T-helper 22 cell (primary cell): ENCODE measurements at places on chromosomes 2 and 18.

- DNase-seq: no peak
These were observed 233.4 kb downstream of the SOX11 start for GRCh38 chr2:5925604-5926003.

DNA sequence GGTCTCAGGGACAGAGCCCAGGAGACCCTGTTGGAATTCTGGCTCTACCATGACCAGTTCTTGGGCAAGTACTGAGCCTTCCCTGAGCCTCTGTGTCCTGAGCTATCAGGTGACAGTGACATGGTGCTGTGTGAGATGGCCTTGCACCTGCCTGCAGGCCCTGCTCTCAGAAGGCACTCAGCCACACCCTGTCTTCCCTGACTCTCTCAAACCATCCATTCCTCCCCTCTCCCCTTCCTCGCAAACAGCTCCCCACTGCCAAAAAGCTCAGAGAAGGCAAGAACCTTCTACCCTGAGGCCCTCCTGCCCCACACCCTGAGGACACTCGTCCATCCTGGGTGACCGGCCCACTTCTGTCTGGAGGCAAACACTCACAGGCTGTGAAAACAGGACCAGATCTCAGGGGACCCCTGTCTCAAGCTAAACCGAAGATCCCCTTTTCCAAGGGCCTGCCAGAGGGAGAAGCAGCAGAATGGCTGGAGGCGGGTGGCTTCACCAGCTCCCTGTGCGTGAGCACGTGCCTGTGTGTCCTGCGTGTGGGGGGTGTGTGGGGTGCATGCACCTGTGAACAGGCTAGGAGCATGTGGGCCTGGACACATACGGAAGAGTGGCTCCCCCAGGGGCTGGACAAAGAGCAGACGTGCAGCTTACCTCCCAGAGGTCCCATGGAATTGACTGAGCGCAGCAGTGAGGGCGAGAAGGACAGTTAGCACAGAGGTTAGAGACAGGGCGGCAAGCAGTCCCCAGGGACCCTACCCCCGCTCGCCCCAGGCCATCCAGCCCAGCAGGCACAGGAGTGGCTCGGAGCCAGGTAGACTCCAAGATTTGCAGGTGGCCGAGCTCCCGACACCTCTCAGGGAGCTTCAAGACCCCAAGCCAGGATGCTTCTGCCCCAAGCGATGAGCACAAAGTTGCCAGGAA is 53.9 kb downstream of the BIN1 start:
- DNase-seq: no peak

DNA sequence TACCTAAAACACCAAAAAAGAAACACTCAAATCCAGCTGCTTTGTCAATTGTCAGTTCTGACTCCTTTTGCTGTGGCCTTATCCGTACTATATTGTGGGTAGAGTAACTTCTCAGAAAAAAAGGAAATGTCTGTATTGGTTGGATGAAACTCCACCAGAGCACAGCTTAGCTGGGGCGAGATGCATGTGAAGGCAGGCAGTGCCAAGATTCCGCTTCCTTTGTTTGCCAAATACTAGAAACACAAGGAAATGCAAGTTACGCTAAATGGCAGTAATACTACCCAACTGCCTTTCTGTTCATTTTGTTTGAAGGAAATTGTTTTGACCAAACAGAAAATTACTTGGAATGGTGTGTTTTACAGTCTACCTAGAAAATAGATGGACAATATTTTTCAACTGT is 10.0 kb downstream of the KLF11 start:
- DNase-seq: no peak

- no peak for DNase-seq
These were observed 76.6 kb downstream of the BAZ2B start for GRCh38 chr2:159539701-159540100.

DNA sequence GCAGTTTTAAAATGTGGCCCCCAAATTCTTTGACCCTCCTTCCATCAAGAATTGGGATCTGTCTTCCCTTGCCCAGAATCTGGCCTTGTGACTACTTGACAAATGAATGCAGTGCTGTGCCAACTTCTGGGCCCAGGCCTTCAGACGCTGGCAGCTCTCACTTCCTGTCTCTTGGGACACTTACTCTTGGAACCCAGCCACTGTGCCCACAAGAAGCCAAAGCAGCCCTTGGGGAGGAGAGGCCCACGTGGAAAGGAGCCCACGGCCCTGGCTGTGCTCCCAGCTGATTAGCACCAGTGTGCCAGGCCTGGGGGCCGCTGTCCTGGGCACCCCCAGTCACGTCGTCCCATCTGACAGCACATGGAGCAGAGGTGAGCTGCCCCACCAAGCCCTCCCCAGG is 56.6 kb downstream of the RPL37A start:
- DNase-seq: no peak

- no peak for DNase-seq
These were observed at the start of gene PLCD4 for GRCh38 chr2:218607436-218608115. PLCD4 (plus strand) TSS chr2:218607899; CDS start chr2:218615740, 7,841 bp downstream.

GRCh38 chr2:215811003-215811402 is 202.3 kb downstream of the MREG start:
- DNase-seq: no peak

GRCh38 chr18:24031318-24031717 is 16.8 kb downstream of the TTC39C start:
- no peak for DNase-seq

- peak; percentile 44 for DNase-seq
These were observed 55.9 kb upstream of the CTLA4 start for GRCh38 chr2:203811491-203812221.
